ENCODE measurements at places on chromosomes 7 and 10. TPM values are rescaled to one million over a fixed set of nuclear protein-coding genes. Genes with fewer than 3 reads are reported as not detected.

Gene MKI67
- total RNA-seq: 16.4 TPM

Gene KEL
- not detected for total RNA-seq

Gene SPDYE16
- not detected for total RNA-seq

Gene TDRD1
- not detected for total RNA-seq

Gene ZSCAN25
- total RNA-seq: 12.5 TPM

Gene IFIT1B
- not detected for total RNA-seq

Gene FXYD4
- not detected for total RNA-seq

Gene HYCC1
- total RNA-seq: 106 TPM

Gene TLX1
- total RNA-seq: 0.60 TPM

Gene ABCA13
- not detected for total RNA-seq

Gene GDF2
- not detected for total RNA-seq

Gene SLK
- total RNA-seq: 67.3 TPM

Gene TMEM229A
- not detected for total RNA-seq

Gene FAM25A
- total RNA-seq: not detected

Gene NRCAM
- 87.2 TPM for total RNA-seq

Gene FFAR4
- total RNA-seq: not detected

Gene ZNF727
- total RNA-seq: not detected

Gene PRKAG2
- 22.0 TPM for total RNA-seq

Gene CYP2E1
- 0.13 TPM for total RNA-seq

Gene MASTL
- total RNA-seq: 18.9 TPM

Gene LRRD1
- total RNA-seq: not detected

Gene CACNB2
- not detected for total RNA-seq

Gene RPA3
- total RNA-seq: 23.5 TPM

Gene MACROH2A2
- 0.59 TPM for total RNA-seq

Gene SH2B2
- 0.86 TPM for total RNA-seq

Gene TMEM213
- not detected for total RNA-seq

Gene LIPF
- total RNA-seq: not detected

Gene INMT
- not detected for total RNA-seq

Gene FOXI2
- total RNA-seq: not detected

Gene TBX20
- total RNA-seq: 5.9 TPM

Gene CADPS2
- total RNA-seq: 115 TPM

Gene AGAP9
- 1.4 TPM for total RNA-seq

Gene CDC14C
- total RNA-seq: not detected

Gene RBM20
- total RNA-seq: 0.13 TPM

Gene ARID5B
- 17.0 TPM for total RNA-seq

Gene SLC39A12
- total RNA-seq: not detected

Gene IGFBP3
- 10.2 TPM for total RNA-seq

Gene NACAD
- total RNA-seq: 0.85 TPM

Gene SPDYE2B
- total RNA-seq: not detected

Gene PLCE1
- total RNA-seq: 0.04 TPM

Gene ACSL5
- 22.7 TPM for total RNA-seq

Gene ASIC3
- total RNA-seq: 0.07 TPM

Gene CUZD1
- total RNA-seq: 0.99 TPM

Gene GPR37
- 8.1 TPM for total RNA-seq

Gene HUS1
- 19.2 TPM for total RNA-seq

Gene MYPN
- 0.14 TPM for total RNA-seq

Gene SLC18A3
- total RNA-seq: not detected

Gene CHAT
- total RNA-seq: not detected

Gene SMO
- total RNA-seq: 5.0 TPM

Gene BRI3
- 59.2 TPM for total RNA-seq

Gene LLCFC1
- total RNA-seq: not detected

Gene ANKRD1
- total RNA-seq: 1,189 TPM

Gene PAX4
- not detected for total RNA-seq

Gene CDC123
- 208 TPM for total RNA-seq

Gene SPDYE8
- not detected for total RNA-seq

Gene TAS2R3
- 0.46 TPM for total RNA-seq

Gene RBP4
- total RNA-seq: not detected

Gene LRRC4
- total RNA-seq: 0.40 TPM

Gene RINT1
- total RNA-seq: 14.6 TPM

Gene ZNF117
- 3.4 TPM for total RNA-seq
